ENCODE measurements at places on chromosomes 1 and 21.

DNA sequence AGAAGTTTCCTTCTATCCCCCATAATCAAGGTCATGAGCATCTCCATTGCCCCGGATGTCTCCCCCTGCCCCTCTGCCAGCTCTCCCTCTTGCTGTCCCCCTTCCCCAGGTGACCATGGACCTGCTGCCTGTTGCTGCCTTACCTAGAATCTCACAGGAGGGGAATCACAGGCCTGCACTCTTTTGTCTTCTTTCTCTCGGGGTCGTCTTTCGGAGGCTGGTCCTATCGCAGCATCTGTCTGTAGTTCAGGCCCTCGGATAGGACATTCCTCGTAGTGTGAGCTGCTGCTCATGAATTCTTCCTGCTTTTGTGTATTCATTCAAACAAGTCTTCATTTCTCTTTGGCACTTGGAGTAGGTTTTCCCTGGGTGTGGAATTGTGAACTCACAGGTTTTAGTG, 39.9 kb upstream of the ACTRT2 start:
- DNase-seq, result no peak

DNA sequence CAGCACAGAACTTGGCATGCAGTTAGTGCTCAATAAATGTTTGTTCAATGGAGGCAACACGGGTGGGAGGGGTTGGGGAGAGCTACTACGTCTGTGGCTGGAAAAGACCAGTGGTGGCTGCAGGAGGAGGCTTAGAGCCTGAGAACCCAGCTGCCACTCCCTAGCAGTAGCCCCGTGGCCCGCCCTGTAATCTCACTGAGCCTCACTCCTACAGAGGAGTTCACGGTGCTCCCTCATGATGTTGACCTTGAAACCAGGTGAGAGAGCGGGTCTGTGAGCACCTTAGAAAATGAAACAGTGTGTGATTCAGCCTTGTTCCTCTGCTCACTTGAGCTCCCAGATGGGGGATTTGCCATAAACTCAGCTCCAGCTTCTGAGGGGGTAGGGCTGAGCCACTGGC, 299.6 kb downstream of the NPHP4 start:
- DNase-seq, result no peak

- DNase-seq, result no peak
Measured at GRCh38 chr1:57269630-57270225, 154.1 kb downstream of the DAB1 start.

- DNase-seq, result no peak
Measured at GRCh38 chr1:48160486-48161132, 61.9 kb upstream of the SLC5A9 start.

- DNase-seq, result no peak
Measured at GRCh38 chr21:37060296-37060695, 12.6 kb downstream of the PIGP start.

DNA sequence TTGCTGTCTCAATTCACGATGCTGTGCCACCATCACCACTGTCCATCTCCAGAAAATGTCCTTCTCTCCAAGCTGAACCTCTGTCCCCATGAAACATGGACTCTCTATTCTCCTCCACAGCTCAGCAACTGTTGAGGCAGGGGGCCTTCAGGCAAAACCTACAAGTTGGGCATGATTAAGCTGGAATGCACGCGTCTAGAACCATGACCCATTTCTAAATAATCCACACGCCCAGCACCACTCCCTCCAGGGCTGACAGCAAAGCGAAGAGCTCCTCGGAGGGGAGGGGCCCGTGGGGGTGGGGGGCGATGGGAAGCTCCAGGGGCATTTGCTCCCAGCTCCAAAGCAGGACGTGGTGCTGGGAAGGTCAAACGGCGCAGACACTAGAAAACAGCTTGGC, 3.3 kb upstream of the HES5 start:
- DNase-seq, result no peak

- DNase-seq, result no peak
Measured at GRCh38 chr1:232150770-232151548, 479.0 kb downstream of the SIPA1L2 start.

DNA sequence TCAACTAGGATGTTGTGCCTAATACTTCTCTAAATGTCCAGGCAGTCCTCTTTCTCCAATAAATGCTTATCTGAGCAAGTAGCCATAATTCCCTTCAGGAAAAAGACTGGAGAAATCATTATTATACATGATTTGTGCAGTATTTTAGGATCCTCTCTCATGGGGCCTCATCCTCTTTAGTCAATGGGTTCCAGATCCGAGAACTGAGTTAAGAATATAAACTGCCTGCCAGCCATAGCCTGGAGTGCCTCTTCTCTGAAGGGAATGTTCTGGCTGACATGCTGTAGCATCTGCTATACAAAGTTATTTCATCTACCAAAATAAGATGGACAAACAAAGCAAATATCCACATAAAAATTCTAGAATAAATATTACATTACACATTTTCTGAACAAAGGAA, 334.0 kb upstream of the PRMT6 start:
- DNase-seq, result no peak

DNA sequence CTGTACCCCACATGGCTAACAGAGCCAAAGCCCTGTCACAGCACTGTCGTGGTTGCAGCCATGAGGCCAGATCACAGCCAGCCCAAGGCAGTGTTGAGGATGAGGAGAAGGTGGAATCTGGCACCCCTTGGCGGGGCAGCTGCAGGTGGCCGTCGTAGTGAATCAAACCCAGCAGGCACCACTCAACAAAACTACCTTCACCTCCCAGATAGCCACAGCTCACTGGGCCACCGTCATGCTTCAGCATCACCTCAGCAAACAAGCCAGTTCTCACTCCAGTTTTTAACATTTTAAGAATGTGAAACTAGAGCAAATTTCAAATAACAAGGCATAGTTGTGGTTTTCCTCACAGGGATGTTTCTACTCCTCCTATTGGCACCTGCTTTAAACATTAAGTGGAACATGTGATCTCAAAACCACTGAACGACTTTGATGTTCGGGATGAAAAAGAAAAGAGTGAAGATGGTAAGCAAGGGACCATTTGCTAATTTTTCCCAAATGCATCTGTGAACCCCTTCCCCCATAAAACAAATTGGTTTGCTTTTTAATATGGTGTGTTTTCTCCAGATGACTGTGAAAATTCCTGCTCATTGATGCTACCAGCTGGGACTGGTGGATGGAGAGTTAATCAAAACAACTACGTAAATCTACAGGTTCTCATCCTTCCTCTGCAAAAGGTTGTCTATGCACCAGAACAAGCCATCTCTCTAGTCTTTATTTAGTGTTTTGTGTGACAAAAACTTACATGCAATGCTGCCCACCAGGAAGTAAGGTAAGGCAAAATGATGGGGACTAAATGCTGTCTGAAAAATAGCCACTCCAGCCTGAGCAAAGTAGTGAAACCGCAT, 45.5 kb downstream of the TOR1AIP2 start:
- no peak for DNase-seq

DNA sequence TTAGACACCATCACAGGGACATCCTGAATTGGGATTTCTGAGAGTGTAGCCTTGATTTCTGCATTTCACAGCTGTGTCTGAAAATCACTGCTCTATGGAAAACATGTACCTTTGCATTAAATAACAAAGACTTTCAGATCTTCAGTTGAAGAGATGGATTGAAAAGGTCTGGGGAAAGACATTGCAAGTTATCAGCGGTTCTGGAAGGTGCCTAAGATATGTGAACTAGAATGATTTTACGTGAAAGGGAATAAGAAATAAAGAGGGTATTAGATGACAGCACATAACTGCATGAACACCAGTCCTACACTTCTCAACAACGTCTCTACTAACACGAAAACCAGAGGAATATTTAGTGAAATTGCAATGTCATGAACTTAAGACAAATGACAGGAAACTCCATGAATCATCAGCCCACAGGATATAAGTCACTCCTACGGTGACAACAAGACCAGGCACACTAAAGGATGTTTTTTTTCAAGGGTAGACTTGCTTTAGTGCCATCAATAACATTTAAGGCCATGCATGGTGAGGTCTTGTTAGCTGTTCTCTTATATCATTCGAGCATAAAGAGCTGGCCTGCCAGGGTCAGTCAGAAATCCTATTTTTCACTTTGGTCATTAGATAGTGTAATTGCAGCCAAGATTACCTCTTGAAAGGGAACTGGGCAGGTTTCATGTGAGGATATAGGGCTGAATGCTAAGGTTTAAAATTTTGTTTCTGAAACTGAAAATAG, 283.1 kb downstream of the GRIK1 start:
- no peak for DNase-seq

GRCh38 chr1:87796471-87796901, 467.8 kb downstream of the LMO4 start:
- DNase-seq, result no peak

GRCh38 chr1:81369833-81370232, 430.9 kb upstream of the ADGRL2 start:
- DNase-seq, result no peak

DNA sequence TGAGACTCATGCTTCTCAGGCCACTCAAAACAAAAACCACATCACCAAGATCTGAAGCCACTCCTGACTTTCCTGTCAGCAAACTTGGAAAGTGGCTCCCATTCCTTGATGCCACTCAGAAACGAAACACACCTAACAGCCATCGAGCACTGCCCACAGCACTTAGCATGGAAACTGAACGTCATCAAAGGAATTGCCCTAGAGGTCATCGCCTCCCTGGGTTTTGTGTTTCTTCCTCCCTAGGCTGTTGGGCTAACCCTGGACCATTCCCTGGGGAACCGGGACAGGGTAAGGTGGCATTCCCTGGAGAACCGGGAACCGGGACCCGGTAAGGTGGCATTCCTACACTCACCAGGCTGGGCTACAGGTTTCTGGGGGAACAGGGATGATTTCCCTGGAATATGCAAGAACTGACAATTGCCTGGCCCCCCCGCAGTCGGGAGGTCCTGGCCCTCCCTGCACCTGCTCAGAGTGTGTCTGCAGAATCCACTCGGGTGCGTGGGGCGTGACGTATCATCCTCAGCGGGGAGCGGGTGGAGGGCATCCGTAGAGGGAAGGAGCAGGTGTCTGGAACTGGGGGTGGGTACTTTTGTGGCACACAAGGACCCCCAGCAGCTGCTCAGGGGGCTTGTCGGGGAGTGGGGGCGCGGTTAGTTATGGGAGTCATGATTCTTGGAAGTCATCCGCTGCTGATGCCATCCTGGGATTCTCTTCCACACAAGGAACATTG, 30.3 kb downstream of the SLC45A1 start:
- no peak for DNase-seq

DNA sequence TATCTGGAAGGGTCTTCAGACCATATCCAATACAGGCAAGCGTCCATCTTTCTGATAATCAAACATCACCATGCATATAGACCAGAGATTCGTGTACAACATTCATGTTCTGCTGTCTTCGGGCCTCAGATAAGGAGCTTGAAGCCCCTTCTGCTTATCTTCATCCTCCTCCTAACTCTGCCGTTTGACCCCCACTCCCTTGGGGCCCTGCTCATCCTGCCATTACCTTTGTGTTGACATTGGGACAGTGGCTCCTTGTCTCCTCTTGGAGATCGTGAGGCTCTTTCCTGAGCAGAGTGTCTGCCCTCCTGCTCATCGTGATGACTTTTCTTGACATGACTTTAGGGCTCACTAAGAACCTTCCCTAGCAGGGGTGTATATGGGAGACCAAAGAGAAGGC, 37.3 kb downstream of the ACTL8 start:
- no peak for DNase-seq

DNA sequence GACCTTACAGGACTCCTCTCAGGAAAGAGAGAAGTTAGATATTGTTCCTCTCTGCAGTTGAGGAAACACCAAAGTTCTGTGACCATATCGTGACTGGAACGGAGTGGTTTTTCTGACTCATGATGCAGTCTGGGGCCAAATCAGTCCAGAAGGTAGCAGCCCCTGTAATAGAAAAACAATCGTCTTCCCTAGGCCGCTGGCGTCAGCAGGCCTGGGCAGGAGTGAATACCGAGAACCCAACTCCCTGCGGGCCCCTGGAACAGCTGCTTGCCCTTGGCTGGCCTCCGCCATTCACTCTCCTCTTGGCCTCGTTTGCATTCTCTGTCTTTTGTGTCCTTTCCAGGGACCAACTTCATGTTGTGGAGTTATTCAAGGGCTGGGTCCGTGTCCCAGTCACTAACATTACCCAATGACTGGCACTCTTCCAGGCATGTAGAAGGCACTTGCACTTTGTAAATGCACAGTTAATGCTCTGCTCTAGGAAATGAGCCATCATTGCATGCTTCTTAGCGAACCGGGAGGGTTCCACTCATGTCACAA, 10.9 kb upstream of the CD101 start:
- no peak for DNase-seq

- no peak for DNase-seq
Measured at GRCh38 chr1:204191456-204191855, 4.8 kb downstream of the KISS1 start.

DNA sequence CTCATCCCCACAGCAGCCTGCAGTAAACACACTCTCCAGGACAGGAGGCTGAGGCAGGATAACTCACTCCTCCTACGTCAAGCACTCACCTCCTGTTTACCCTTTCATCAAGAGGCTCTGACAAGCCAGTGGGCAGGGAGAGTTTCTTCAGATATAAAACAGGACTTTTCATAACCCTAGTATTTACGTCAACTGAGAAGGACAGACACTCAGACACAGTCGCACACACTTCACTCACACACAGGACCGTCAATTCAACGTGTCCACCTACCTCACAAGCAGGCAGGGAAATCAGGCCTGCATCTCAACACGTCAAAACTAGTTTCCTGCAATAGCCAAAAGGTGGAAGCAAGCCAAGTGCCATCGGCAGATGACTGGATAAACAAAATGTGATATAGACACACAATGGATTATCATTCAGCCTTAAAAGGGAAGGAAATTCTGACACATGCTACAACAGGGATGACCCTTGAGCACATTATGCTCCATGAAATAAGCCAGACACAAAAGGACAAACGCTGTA, 48.6 kb downstream of the ITPKB start:
- DNase-seq, result no peak

Measured in esophagus squamous epithelium (tissue), 5 donors.